NCI-H526 (cell line): ENCODE measurements at places on chromosomes 7 and 10.

GRCh38 chr10:90635111-90635765 is 222.6 kb downstream of the HTR7 start:
- DNase-seq = no peak

DNA sequence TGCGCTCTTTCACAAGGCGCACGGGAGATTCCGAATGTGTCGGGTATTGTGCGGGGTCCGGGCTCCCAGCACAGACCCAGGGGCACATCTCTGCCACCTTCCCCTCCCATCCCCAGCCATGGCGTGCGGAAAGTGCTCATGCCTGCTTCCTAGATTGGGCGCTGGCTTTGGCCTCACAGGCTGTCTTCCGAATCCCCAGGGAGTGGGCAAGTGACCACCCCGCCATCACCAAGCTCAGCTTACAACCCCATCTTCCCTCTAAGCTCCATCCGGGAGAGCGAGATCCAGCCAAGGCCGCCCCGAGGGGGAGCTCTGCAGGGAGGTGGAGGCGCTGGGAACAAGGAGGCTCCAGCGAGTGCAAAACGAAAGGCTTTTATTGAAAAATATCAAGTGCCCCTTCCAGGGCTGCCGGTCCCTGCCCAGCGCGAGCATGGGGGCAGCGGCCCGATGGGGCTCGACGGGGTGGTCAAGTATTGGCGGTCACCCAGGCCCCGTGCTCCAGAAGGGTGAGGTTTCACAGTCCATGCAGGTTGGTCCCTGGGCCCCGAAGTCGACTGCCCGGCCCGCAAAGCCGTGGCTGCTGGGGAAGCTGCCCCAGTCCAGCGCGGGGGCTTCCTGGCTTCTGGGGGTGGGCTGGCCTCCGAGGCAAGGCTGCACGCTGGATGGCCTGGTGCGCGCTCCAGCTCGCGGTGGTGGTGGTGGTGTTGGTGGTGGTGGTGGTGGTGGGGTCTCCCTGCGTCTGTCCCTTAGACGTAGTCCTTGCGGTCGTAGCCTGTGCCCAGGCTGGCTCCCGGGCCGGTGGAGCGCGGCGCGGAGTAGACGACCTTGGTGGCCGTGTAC is 1.2 kb downstream of the CLDN3 start:
- peak; percentile 55 for DNase-seq

- DNase-seq = no peak
These were observed 123.9 kb downstream of the PRKAG2 start for GRCh38 chr7:151752816-151753595.

- peak; percentile 79 for DNase-seq
These were observed 73.4 kb upstream of the KCNMA1 start for GRCh38 chr10:77710759-77711682.

- DNase-seq = no peak
These were observed 223.9 kb upstream of the POM121L12 start for GRCh38 chr7:52811537-52811936.

DNA sequence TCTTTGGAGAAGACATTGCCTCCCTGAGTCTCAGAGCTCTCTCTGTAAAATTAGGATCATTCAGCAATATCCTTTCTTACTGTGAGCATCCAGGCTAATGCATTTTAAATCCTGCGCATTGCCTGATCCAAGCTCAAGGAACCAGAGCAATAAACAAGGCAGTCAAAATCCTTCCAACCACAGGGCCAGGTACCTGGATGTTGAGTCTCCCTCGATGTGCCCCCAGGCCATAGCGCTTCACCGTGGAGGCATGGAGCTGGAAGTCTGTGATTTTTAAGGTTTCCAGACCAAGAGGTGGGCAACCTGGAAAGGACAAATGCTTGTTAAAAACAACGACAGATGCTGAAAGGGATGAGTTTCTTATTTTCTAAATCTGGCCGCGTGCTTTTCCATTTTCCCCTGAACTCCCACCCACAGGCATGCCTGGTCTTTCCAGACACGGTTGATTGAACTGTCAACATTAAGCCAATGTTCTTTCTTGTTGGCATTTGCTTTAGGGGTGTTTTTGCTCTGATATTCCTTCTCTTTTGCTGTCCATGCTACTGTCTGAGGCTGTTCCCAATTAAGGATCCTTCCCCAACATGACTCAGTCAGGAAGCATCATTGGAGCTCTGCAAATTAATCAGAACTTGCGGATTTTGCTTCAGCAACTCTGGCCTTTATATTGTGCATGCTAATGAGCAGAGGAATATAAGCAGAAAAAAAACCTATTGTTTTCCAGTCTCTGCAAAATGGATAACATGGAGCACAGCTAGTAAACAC is 29.0 kb downstream of the CPXM2 start:
- DNase-seq = no peak

DNA sequence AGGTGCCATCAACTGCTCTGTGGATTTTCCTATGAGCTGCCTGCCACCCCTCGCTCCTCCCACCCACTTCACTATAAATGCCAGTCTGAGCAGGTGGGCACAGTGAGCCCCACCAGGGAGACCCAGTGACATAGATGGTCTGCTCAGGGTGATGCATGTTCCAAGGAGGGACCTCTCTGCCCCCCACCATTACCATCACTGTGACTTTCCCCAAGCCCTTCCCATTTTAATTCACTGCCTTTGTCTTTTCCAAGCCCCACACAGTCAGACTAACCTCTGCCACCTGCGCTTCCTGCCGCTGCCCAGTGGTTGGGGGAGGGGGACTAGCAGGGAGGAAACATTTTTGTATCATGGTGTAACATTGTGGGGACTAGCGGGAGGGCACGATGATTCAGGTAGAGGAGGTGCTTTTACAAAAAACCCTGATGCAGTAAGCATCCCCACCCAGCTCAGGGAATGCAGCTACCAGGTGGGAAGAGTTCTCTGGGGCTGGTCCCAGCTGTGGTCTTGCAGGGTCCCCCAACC is 24.6 kb downstream of the PRSS2 start:
- DNase-seq = no peak

GRCh38 chr7:125363873-125364272 is 434.2 kb upstream of the POT1 start:
- no peak for DNase-seq

- DNase-seq = no peak
These were observed 7.2 kb downstream of the TECPR1 start for GRCh38 chr7:98244871-98245270.

GRCh38 chr10:124281666-124282065 is 137.1 kb downstream of the OAT start:
- DNase-seq = no peak
